ENCODE measurements at places on chromosomes 1 and 21.

DNA sequence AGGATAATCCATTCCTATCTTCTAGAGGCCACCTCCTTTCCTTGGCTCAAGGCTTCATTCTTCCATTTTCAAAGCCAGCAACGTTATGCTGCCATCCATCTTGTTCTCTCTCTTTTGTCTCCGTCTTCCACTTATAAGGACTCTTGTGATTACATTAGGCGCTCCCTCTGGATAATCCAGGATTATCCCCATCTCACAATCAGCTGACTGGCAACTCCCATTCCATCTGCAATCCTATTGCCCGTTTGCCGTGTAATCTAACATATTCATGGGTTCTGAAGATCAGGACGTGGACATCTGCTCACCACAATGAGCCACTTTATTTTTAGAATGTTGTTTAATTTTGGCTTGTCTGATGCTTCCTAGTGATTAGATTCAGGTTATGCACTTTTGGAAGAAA is 89.3 kb downstream of the EBNA1BP2 start:
- DNase-seq: no peak

DNA sequence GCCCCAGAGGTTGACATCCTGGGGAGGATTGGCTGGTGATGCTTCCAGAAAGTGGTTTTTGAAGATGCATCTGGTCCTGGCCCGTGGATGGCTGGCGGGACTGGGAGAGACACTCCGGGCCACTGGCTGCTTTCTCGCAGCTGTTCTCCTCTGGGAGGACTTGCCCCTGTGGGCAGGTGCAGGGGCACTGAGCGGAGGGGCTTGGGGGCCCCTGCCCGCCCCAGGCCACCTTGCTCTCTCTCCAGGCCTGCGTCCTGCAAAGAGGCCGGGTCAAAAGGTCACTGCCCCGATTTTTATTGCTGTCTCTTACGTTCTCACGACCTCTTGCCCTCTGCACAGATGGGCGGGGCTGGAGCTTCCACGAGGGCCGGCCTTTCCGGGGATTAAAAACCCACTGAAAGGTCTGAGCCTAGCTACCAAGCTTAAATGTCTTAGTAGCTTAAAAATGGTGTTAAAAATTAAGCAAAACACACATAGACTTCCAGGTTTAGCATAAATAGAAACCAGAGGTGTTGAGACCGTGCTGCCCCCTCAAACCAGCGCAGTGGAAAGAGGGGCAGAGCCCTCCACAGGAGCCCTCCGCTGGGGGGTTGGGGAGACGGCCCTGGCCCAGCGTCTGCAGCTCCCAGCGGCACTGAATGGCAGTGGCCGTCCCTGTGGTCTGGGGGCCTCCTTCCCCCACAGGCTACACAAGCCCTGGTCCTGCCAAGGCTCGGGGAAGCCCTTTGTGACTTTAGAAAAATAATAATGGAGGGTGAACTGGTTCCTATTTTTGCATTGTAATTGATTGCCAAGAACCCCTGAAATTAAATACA is 43.9 kb downstream of the SKI start:
- DNase-seq: no peak

GRCh38 chr1:104745875-104746274 is 996.2 kb downstream of the AMY1C start:
- DNase-seq: no peak

GRCh38 chr1:231424950-231425805 is 3.1 kb upstream of the EGLN1 start:
- DNase-seq: no peak

GRCh38 chr21:8998946-8999681 is 1522.3 kb upstream of the TPTE start:
- no peak for DNase-seq

GRCh38 chr1:105894006-105894405 is 1162.5 kb upstream of the PRMT6 start:
- DNase-seq: no peak

DNA sequence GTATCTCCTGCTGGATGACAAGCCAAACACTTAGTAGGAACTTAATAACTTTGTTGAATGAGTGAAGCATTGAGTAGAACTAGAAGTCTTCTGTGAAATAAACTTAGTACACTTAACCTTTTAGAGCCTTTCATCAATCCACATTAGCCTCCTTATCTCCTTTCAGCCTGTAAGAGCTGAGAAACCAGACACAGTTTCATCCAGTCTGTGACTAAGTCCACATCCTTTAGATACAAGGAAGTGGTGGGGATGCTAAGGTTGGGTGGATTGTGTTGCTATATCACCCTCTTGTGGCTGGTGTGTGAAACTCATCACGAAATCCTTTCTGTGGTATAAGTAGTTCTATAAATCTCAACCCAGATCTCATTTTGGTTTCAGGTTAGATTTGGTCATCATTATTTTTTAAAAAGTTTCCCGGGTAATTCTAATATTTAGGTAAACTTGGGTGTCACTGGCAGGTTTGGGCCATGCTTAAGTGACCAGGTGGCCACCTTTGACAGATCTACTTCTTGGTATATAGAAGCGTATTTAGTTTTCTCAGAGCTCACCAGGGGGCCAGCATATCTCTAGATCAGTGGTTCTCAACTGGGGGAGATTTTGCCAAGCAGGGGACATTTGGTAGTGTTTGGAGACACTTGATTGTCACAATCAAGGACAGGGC is 27.8 kb upstream of the CD84 start:
- peak; percentile 74 for DNase-seq

DNA sequence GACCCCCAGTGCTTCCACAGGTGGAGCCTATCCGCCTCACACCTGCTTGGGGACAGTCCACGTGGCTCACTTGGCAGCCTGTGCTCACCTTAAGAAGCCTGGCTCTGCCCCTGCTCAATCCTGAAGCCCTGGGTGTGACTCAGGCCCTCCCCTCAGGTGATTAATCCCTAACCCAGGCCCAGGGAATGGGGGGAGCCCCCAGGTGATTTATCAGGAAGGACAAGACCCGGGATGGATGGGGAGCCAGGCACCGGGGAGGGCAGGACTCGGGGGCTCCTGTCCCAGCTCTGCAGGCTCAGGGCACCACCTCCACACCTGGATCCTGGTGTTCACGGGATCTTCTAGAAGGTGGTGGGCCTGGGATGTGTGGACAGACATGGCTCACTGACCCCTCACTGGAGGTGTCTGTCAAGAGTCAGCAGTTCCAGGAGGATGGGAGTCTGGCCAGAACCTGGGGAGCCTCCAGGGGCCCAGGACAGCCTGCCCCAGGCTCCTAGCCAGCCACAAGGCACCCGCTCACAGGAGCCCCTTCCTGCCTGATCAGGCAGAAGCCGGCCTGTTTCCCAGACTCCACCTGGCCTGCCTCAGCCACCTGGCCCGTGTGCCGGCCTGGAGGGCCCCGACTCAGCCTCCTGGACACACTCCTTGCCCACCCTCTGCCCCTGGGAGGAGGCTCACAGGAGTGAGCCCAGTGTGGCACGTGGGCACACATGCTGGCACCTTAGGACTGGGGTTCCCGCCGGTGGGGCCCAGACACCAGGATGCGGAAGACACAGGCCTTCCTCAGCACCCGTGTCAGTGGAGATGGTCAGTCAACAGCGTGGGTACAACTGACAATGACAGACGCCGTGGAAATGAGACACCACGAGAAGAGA is 38.6 kb upstream of the COL6A1 start:
- DNase-seq: no peak

GRCh38 chr1:162397943-162398560 is 13.9 kb downstream of the SH2D1B start:
- peak; percentile 1 for DNase-seq

DNA sequence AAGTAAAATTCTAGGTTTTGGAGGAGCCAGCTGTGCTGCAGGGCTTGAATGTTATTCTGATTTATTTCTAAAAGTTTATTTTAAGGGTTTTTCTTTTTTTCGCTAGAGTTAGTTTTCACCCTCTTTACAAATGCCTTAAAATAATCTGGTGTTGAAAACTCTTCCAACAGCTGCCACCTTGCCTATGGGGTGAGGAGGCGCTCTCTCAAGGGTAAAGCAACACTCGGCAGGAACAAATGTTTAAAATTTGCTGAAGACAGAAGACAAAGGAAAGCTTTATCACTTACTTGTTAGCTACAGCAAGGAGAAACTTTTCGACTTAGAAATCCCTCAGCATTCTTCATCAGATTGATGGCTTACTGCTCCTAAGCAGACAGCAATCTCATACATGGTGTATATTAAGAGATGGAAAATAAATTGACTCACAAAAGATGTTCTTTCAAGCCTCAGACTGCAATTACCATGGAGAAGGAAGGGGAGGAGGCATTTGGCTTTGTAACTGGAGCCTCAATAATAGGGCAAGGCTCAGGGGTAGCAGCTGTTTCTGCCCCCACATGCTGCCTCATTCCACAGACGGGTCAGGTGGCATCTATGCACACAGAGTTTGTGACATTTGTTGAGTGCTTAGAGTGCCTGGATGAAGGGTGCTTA is 79.8 kb upstream of the RALGPS2 start:
- DNase-seq: no peak

DNA sequence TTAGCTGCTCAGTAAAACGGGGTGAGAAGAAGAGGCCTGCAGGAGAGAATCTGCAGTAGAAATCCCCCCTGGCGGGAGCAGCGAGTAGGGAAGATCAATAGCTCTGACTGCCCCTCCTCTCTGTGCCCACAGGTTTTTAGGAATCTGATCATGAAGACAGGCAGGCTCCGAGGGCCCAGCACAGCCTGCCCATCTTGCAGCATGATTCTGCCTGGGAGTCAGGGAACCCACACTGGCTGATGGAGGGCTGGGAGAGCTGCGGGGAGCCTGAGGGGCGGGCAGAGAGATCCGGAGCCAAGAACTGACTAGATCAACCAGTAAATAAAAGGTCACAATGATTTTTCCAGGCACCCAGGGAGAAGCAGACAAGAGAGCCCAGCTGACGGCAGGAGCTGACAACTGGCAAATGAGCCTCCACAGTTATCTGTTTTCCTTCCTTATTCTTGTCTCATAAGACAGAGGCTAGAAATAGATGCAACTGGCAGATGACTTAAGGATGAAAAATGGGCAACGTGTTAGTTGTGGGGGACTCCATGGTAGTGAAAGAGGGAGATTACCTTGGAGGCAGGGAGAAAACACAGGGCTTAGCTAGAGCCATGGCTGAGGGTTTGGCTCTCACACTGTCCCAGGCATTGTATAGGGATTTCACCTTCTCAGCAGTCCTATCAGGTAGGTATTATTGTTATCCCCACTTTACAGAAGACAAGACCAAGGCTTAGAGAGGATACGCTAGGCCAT is 116.2 kb downstream of the PLXNA2 start:
- DNase-seq: no peak

DNA sequence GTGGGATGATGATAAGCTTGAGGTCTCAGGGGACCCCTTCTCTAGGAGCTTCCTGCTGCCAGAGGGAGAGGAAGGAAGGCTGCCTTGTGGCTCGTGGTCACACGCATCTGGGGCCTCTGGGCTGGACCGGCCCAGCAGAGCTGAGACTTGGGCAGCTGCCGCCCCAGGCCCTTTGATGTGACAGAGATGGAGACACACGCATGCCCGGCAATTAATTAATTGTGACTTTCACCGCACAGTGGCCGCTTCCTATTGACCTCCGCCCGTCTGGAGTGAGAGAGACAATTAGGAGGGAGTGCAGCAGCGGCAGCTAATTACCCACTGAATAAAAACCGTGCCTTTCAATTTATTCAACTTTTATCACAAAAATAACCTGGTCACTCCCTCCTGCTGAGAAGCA is 16.6 kb upstream of the C1QA start:
- DNase-seq: no peak

DNA sequence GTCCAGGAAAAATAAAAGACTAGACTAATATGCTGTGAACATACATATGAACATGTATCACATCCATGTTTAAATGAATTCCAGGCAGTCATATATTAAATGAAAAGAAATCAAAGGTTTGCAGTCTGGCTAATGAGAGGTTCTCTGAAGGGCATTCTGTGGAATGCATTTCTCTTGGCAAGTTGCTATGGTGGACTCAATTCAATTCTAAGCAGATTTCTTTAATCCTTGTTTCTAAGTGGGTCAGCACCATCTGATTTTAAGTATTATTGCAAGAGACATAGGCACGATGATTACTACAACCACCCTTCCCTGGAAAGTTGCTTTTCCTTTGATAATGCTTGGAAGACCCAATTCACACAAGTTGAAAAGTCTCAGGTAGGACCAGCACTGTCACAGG is 23.9 kb upstream of the ABCA4 start:
- no peak for DNase-seq

- no peak for DNase-seq
Measured at GRCh38 chr1:154405747-154406571, 816 bp downstream of the IL6R start.

DNA sequence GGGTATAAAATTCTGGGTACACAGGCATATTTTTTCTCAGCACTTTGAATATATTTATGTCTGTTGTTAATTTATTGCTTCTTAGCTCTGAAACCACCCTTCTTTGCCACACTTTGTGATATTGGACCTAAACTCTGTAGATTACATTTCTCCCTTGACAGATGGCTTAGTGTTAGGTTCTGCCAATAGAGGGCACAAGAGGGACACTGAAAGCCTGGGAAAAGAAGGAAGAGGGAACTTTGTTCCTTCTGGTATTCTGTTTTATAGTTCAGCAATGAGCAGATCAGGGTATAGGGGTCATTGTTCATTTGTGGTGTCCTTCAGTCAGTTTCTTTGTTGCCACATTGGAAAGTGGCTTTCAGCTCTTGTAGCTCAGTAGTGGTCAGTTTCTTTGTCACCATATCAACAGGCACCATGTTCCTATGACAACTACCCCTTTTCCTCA is 423.5 kb upstream of the PROX1 start:
- peak; percentile 14 for DNase-seq

- DNase-seq: no peak
Measured at GRCh38 chr1:81121306-81121705, 679.4 kb upstream of the ADGRL2 start.

- no peak for DNase-seq
Measured at GRCh38 chr1:2856066-2856390, 54.5 kb upstream of the TTC34 start.

DNA sequence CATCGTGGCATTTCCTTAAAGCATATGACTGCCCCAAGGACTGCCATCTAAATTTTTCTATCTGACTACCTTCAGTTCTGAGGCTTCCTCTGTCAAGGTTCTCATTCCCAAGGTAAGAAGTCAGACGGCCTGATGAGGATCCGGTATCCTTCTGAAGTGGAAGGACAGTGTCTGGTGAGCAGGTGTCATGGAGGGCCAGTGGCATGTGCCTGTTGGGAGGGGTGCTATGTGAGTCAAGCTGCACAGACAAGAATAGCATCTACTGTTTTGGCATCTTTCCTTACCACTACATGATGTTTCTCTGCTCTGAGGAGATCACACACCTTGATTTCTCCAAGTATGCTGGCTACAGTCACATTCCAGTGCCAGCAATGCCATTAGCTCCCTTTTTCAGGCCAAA is 99.6 kb upstream of the RGS1 start:
- DNase-seq: no peak
